ENCODE measurements at places on chromosomes 6 and 20.

- DNase-seq: no peak
Observed at GRCh38 chr20:62793757-62794006, 2.6 kb upstream of the MRGBP start.

DNA sequence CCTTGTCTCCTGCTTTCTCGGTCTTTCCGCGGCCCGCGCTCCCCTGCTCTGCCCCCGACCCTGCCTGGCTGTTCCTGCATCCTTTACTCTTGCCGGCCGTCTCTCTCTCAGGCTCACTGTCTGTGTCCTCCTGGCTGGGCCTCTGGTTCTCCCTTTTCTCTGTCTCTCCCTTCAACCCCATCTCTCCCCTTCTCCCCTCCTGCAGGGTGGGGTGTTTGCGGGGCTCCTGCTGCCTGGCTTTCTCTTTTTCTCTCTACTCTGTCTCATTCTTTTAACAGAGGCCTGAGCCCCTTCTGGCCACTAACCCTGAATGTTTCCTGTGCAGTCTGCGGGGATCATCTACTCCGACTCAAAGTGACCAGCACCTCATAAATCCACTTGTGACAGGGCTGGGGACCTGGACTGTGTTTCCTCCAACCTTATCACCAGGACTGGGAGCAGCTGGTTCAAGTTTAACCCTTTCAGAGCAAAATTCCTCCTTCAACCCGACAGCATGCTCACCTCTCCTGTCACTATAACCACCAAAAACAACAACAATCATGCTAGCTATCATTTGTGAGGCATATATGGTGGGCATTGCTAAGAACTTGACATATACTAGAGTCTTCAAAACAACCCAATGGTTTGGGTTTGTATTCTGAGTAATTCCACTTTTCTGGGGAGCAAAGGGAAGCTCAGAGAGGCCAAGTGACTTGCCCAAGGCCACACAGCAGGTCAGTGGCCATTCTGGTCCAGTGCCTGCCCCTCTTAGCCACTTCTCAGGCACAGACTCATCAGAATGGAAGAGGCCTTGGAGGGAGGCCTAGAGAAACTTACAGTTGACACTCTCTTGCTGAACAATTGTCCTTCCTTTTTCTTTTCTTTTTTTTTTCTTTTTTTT lies 811 bp upstream of the RSPO4 start:
- no peak for DNase-seq

- DNase-seq: no peak
Observed at GRCh38 chr6:99979953-99980352, 14.1 kb downstream of the MCHR2 start.

GRCh38 chr6:76840041-76840745 lies 623.1 kb downstream of the HTR1B start:
- no peak for DNase-seq

- DNase-seq: no peak
Observed at GRCh38 chr6:142374091-142374770, 72.4 kb downstream of the ADGRG6 start.

GRCh38 chr6:7727086-7727945 lies 1.4 kb downstream of the BMP6 start:
- no peak for DNase-seq

GRCh38 chr6:36054956-36055355 lies 27.3 kb downstream of the MAPK14 start:
- no peak for DNase-seq

GRCh38 chr6:7812623-7813022 lies 86.7 kb downstream of the BMP6 start:
- DNase-seq: no peak

- DNase-seq: peak; percentile 55
Observed at GRCh38 chr6:113690281-113691259, 166.6 kb upstream of the MARCKS start.

DNA sequence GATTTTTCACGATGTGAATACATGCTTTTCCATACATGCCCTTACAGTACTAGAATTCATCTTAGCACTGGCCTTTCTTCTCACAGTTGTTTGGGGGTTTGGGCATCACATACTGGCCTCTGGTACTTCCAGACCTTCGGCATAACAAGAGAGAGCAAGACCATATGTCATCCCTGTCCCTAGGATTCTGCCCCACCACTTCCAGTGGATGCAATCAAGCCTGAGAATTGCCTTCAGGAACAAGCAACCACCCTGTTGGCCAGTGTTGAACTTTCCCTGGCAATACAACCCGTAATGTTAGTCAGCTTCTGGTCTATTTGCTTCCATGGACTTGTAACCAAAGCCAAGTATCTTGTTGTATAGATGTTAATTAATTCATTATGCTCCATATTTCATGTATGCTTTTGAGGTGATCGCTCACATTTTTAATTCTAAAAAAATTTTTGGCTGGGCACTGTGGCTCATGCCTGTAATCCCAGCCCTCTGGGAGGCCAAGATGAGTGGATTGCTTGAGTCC lies 15.4 kb upstream of the SLPI start:
- no peak for DNase-seq

DNA sequence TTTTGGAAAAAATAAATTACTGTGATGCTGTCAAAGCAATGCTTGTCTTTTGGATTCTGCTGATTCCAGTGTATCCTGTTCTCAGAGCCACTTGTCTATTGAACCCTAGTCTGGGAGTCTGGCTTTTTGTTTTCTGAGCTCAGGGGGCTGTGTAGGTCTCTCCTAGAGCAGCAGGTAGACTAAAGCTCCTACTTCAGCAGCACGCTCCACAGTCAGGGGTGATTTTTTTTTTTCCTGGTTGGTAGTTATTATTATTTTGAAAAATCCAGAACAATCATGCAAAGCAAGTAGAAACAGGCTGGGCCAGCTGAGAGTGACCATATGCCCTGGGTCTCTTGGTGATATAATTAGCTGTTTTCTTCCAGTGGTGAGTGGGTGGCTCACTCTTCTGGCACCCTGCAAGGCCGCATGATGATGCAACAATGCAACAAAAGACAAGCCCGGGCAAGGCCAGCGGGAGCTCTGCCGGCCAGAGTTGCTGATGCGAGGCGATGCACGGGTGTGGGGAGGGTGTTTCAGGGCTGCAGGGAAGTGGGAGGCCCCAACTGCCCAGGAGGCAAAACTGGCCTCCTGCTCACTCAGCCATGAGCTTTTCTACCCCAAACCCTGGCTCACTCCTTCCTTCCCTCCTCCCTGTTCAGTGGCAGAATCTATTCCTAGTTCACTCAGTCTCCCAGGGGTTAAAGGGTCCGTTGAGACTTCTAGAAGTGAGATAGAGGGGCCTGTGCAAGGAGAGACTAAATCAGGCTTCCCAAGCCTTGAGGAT lies 11.5 kb upstream of the CDKN1A start:
- DNase-seq: no peak

DNA sequence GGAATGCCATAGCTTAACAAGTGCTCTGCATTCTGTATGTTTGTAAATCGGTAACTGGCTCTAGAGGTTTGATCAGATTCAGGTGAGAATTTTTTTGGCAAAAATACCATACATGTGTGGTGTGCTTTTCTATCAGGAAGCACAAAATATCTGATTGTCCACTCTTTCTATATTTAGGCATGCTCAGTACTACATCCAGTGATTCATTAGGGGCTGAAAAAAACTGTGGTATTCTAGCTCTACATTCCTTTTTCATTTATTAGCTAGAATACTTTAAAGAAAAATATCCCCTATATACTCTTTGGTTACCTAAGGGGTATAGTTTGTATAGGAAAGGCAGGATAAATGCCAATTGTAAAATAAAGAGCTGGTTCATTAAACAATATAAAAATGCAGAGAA lies 10.6 kb upstream of the ELOVL2 start:
- no peak for DNase-seq

DNA sequence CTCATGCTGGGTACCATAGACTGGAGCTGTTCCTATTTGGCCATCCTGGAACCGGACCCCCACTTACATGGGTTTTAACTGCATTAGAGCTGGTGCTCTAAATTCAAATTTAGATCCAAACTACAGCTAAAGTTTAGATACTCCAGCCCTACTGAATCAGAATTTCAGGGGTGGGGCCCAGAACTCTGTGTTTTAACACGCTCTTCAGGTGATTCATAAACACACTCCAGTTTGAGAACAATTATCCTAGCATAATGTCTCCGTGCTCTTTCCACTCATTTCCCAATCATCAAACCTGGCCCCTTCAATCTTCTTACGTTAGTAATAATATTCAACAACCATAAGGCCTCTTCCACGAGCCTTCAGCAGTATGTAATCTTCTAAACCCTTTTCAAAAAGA lies 15.3 kb downstream of the TRPC4AP start:
- DNase-seq: no peak

DNA sequence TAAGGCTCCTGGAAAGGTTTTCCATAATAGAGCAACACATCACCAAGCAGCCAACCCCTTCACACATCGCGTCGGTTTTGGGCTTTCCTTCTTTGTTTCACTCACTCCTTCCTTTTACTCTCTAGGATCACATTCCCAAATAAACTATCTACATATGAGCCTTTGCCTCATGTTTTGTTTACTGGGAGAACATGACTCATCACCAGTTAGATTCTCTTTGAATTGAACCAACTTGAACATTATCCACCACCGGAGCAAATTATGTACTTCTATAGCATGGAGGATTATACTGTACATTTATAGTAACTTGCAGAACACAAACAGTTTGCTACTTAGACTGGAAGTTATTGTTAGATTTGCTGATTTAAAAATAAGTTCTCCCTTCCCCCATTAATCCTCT lies 41.0 kb downstream of the SAMD5 start:
- no peak for DNase-seq

- no peak for DNase-seq
Observed at GRCh38 chr6:33008944-33009861, at the start of gene HLA-DOA. TSS of gene HLA-DOA (minus strand) at chr6:33009591.

GRCh38 chr20:20887593-20888265 lies 175.3 kb upstream of the RALGAPA2 start:
- DNase-seq: no peak

GRCh38 chr6:53258076-53258773 lies 90.5 kb downstream of the ELOVL5 start:
- DNase-seq: no peak

DNA sequence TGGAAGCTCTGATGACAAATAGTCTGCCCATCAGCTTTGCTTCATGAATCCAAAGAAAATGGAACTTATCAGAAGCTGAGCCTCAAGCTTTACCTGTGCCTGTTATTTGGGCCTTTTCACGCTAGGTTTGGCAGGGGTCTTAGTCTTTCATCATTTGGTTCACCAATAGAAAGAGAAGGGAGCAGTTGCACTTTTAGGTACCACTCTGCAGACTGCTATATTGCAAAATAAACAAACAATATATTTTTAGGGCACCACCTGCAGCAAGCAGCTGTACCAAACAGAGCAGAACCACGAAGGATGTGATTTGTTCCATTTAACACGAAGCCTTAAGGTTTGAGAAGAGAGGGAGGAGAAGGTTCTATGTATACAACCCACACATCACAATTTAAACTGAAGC lies 291.4 kb upstream of the RNF217 start:
- DNase-seq: no peak

GRCh38 chr20:45258664-45259063 lies 4.3 kb upstream of the SLPI start:
- DNase-seq: no peak

GRCh38 chr6:15268137-15268908 lies 22.5 kb downstream of the JARID2 start:
- DNase-seq: no peak

- no peak for DNase-seq
Observed at GRCh38 chr20:64051561-64052325, 2.3 kb upstream of the SOX18 start.

- no peak for DNase-seq
Observed at GRCh38 chr6:4355241-4355640, 219.9 kb upstream of the ECI2 start.

- DNase-seq: no peak
Observed at GRCh38 chr6:130624046-130624445, 203.2 kb upstream of the SMLR1 start.

DNA sequence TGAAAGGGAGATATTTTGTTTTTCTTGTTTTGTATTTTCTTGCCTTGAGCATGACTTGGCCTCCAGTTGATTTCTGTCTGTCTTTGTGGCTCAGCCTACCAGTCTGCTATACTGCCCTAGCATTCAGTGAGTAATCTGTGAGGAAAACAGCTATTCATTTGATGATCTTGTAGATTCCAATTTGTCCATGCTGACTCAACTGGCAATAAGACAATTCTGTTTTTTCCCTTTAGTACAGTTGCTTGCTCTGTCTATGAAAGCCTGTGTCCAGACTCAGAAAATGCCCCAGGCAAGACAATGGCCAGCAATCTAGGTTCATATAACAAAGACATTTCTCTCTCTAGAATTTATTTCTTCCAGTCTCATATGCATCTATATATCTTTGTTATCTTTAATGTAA lies 10.9 kb upstream of the SOX4 start:
- no peak for DNase-seq

DNA sequence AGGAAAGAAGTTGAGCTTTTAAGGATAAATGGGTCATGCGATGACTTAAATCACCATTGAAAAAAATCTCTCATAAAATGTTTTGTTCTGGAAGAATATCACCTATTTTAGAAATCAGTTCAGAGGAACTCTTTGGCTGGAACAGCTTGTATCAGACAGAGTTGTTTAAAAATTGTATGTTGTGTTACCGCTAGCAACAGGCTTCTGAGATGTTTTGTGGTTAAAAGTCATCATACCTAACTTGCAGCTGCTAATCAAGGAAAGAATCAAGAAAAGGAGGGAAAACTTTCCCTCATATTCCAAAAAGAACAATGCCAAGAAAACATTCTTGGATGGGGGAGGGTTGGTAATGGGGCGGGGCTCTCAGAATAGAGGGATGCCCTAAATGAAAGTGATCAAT lies 220.7 kb upstream of the CITED2 start:
- DNase-seq: no peak
